ENCODE measurements at places on chromosomes 7 and 10.

- DNase-seq: peak; percentile 34
Observed at GRCh38 chr7:19762631-19763030, 10.8 kb downstream of the TMEM196 start.

DNA sequence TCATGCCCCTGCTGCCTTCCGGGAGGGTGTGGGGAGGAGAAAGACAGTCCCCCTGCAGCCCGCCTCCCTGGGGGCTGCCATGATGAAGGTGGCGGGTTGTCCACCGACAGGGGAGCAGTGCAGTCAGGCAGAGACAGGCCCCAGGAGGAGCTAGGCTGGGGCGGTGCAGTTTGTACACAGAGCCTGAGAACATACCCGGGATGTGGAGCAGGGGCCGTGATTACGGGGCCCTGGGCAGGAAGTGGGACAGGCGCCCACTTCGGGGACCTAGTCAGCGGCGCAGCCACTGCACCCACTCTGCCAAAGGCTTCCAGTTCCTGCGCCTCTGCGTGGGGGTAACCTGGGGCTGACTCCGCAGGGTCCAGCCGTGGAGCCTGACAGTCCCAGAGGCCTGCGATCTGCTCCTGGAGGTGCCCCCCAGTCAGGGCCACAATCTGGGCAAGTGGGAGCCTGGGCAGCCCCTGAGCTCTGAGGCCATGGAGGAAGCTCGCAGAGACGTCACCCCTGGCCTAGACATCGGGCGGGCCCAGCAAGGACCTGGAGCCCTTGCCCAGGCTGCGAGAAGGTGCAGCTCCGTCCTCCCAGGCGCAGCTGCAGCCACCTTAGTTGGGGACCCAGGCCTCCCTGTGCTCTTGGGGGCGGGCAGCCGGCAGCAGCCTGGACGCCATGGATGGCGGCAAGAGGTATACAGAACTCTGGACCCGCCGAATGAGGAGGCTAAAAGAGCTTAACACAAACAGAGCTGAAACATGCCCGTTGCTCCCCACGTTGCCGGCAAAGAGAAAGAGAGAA is 1356.8 kb downstream of the XPNPEP1 start:
- no peak for DNase-seq

- no peak for DNase-seq
Observed at GRCh38 chr10:89003344-89003743, 12.7 kb downstream of the FAS start.

- peak; percentile 84 for DNase-seq
Observed at GRCh38 chr10:30111340-30112022, 52.1 kb upstream of the JCAD start.

GRCh38 chr7:41436139-41436538 is 266.8 kb downstream of the INHBA start:
- DNase-seq: no peak

DNA sequence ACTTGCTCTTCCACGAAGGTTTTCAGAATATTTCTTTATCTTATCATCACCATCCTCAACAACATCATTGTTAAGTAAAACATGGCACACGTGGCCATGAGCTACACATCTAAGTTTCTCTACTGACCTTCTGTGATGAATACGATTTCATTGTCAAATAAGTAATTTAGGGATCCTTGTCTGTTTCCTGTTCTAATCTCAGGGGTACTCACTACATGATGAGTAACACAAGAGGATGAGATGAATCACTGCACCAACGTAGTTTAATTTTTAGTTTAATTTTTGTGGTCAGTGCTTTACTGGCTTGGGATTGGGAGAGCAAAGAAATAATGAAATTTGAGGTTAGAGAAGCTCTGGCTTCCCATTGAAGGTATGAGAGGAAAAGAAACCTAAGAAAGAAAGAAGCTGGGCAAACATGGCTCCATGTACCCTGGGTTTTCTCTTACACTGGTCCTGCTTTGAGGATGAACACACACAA is 461.9 kb upstream of the KLF6 start:
- DNase-seq: peak; percentile 99

DNA sequence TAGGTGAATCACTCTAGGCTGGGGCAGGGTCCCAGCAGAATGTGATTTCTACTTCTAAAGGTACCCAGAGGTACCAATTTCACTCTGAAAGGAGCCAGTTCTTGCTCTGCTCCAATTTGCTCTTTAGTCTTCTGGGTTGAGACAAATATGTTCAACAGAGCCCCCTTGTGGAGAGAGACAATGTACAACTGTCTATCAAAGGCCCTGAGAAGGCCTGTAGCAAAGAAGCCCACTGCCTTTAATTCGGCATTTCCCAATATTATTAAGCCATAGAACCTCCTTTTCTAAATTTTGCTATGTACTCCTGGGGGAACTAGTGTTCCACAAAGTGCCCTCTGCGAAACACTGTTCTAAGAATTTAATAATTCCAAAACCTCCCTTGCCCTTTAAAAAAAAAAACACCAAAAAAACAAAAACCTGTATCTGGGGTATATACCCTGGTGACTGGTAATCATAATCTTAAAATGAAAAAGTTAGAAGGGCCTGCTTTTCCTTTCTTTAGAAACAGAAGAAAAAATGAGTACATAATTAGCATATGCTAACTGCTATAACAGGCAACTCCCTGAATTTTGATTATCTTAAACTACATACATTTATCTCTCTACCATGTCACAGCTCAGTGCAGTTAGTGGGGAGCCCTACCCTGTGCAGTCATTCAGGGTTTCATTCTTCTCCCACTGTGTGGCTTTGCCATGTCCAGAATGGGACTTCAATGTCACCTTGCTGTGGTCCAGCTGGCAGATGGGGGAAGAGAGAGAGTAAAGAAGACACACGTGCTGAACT is 160.9 kb upstream of the BMPER start:
- DNase-seq: no peak

GRCh38 chr10:13758312-13758711 is 171.5 kb downstream of the PRPF18 start:
- DNase-seq: peak; percentile 73

DNA sequence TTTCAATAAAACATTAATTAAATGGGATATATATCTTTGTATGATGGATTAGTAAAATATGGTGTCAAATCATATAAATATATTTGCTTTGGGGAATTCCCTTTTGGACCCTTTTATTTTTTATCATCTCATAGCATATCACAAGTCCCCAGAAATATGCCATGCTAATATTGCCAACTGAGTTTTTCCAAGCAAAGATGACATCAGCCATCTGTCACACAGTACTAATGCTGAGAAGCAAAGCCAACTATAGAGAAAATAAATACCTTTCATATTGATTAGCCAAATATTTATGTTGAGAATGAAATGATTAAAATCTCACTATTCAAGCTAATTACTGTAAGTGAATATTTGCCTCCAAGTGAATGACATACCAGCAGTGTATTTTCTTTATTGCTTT is 575.3 kb downstream of the ETV1 start:
- DNase-seq: no peak

DNA sequence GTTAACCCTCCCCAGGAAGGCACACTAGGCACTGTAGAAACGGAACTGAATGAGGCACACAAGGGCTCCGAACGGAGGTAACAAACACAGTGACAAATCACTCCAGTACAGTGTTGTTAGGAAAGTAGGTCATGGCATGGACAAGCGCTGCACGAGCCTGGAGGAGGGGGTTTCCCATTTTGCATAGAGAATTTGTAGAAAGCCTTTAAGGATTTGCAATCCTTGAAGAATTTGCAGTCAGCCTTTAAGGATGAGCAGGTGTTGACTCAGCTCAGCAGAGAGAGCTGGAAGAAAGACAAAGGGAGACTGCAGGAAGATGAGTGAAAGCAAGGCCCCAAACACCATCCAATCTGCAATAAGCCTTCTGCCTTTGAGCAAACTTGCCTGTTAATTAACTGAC is 51.1 kb upstream of the PPP1R3C start:
- DNase-seq: peak; percentile 91

GRCh38 chr10:108462005-108462404 is 1297.5 kb upstream of the SORCS1 start:
- no peak for DNase-seq

DNA sequence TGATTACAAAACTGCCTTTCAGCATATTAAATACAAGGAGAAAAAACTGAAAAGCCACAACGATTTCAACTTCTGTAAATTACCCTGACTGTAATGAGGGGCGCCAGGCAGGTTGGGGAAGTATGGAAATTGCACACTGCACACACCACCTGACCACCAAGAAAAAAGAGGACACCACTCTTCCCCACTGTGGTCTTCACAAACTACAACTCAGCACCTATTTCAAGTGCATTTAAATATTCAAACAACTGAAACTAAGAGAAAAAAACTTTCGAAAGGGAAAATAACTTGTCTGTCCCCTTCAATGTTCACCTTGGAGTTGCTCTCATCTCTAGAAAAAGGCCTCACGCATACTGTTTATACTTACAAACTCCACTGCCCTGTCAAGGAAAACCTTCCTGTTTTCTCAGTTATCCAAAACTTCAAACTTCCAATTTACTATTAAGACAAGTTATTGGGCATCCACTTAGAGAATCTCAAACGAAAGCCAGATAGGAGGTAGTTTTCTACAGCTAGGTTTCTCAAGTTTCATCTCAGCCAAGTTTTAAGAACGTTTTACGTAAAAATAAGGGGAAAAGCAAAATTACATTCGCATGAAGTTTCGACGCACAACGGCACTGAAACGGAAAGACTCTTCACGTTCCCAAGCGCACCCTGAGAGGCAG is 1.4 kb downstream of the LARP4B start:
- DNase-seq: no peak

DNA sequence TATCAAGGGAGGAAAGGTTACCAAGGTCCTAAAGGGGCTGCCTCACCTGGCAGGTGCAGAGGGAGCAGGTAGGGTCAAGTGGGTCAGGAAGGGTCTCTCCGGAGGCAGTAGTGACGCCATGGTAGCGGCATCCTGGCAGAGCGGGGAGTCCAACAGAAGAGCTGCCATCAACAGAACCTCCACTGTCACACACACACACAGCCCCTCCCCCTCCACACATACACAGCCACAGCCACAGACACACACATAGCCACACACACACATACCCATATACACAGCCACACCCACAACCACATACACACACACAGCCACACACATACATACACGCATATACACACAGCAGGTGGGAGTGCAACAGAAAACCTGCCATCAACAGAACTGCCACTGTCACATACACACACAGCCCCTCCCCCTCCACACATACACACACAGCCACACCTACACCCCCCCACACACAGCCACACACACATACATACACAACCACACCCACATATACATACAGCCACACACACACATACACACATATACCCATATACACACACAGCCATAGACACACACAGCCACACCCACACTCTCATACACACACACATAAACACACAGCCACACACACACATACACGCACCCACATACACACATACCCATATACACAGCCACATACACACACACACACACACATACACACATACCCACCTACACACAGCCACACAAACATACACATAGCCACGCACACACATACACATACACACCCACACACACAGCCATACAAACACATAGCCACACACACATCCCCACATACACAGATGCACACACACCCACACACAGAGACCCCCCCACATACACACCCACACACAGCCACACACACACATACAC is 23.1 kb downstream of the KCP start:
- no peak for DNase-seq

- peak; percentile 100 for DNase-seq
Observed at GRCh38 chr7:130292682-130293257, at the start of gene CPA4. CPA4 (plus strand) TSS chr7:130293161; CDS start chr7:130293181, 20 bp downstream.

- no peak for DNase-seq
Observed at GRCh38 chr10:74006269-74006668, 8.4 kb downstream of the VCL start.

DNA sequence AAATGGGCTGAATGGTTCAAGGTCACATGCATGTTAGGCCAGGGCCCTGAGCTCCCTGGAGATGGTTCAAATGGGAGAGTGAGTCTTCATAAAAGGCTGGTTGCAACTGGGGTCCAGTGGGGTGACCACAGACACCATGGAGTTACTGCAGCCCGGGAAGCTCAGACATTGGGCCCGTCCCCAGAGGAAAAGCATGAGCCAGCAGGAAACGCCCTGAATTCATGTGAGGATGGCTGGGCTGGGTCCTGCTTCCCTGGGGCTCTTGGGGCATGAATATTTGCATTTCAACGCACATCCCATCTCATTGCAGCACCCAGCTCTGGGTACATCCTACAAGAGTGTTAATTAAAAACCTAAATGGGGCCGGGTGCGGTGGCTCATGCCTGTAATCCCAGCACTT is 549.0 kb downstream of the TCERG1L start:
- no peak for DNase-seq

GRCh38 chr10:24889639-24890038 is 62.8 kb downstream of the PRTFDC1 start:
- DNase-seq: peak; percentile 32

- DNase-seq: no peak
Observed at GRCh38 chr10:31574577-31574976, 255.6 kb downstream of the ZEB1 start.

DNA sequence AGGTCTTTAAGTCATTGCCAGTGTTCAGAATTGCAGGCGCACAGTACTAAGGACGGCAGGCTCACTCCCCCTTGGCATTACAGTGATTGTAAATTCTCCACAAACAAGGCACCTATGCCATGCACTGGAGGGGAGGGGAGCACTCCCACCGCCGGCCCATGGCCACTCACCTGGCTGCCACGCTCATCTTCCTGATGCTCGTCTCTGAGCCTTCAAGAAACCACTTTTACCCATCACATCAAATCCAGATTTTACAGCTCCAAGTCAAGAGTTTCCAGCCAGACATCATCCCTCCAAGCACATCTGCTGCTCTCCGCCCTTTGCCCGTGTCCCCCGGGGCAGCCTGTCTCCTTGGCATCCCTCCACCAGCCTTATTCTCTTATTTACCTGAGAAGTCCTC is 350.2 kb upstream of the SHH start:
- no peak for DNase-seq
